Stimulated activated CD8-positive, alpha-beta memory T cell treated with anti-CD3 and anti-CD28 coated beads, Interleukin-12 subunit alpha, Interleukin-12 subunit beta, amount 100 ng/mL, for 4 hours (primary cell): ENCODE measurements at places on chromosomes 4 and X.

GRCh38 chr4:123856689-123857545 is 460.3 kb downstream of the SPRY1 start:
- no peak for DNase-seq

DNA sequence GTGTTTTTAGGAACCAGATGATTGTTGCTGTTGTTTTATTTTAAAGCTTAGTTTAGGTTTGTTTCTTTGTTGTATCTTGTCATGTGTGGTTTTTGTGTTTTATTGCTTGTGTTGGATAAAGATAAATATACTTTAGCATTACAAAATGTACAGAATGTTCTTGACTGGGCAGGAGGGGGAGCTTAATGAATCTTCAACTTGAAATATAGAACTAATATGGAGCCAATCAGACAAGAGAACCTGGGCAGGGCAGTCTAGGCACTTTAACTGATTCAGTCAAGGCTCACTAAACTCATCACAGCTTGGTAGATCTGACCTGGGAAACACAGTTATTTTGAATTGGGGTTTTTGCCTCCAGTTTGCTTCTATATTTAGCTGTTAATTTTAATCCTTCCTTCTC is 304.2 kb downstream of the ARHGAP24 start:
- DNase-seq = no peak

GRCh38 chr4:70589785-70590184 is 2.3 kb upstream of the AMBN start:
- no peak for DNase-seq

GRCh38 chrX:25018682-25019081 is 2.9 kb upstream of the ARX start:
- no peak for DNase-seq
